ENCODE measurements at places on chromosomes 5 and 9.

DNA sequence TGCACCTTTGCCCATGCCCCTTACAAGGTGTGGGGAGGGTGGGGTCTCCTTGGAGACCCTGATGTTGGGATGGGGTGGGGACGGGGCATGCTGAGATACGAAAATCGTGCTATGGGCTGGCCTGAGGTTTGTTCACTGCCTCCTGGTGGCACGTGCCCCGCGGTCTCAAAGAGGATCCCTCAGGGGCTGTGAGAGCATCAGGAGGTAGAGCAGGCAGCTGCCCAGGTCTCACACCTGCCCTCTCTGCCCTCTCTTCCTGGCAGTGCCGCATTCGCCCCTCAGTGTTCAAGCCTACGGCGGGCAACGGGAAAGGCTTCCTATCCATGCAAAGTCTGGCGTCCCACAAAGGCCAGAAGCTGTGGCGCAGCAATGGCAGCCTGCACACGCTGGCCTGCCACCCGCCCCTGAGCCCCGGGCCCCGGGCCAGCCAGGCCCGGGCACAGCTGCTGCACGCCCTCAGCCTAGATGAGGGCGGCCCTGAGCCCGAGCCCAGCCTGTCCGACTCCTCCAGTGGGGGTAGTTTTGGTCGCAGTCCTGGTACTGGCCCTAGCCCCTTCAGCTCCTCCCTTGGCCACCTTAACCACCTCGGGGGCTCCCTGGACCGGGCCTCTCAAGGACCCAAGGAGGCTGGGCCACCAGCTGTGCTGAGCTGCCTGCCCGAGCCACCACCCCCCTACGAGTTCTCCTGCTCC lies 6.7 kb downstream of the N4BP3 start:
- DNase-seq = no peak

DNA sequence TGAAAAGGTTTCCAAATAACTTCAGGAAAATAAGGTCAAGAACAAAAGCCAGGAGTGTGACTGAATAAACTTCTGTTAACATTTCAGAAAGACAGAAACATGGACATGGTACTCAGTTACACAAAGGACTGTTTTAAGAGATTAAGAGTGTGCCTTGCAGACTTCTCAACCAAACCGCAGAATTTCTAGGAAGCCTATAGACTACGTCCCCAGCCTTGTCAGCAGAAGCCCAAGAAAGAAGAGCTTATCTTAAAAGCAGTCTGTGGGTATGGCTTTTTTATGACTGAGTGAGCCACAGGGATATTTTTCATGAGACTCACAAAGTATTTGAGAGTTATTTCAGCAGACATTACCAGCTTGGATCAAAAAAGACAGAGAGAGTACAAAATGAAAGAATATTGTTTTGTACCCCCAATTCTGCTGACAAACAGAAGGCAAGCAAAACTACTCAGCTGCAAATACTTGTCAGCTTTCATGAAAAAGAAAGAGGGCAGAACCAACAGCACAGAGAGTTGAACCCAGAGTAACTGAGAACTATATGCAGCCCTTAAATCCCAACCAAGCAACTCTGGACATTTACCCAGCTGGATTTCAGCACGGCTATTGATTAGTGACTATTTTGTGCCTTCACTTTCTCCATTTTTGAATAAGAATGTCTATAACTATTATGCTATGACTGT lies 711.0 kb upstream of the CTNND2 start:
- no peak for DNase-seq

GRCh38 chr5:88745093-88745696 lies 137.8 kb downstream of the MEF2C start:
- no peak for DNase-seq

DNA sequence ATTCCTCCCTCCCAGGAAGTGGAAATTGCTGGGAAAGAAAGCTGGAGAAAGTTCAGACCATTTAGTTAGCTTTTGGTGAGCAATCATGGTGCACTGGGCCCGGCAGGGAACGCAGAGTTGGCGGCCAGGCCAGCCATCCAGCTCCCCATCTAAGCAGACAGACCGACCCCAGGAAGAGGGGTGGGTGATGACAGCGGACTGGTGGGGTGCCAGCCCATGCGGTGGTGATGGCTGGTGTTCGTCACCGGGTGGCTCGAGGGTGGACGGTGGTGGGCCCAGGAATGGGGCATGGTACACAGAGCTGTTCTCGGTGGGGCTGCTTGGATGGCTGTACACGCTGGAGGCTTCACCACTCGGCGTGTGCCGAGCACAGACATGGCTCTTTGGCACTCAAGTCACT lies 85.6 kb upstream of the ARAP3 start:
- no peak for DNase-seq

- DNase-seq = no peak
Measured at GRCh38 chr5:122972877-122973276, 63.6 kb downstream of the PPIC start.

- no peak for DNase-seq
Measured at GRCh38 chr5:96807075-96807654, 580 bp downstream of the ERAP1 start.

DNA sequence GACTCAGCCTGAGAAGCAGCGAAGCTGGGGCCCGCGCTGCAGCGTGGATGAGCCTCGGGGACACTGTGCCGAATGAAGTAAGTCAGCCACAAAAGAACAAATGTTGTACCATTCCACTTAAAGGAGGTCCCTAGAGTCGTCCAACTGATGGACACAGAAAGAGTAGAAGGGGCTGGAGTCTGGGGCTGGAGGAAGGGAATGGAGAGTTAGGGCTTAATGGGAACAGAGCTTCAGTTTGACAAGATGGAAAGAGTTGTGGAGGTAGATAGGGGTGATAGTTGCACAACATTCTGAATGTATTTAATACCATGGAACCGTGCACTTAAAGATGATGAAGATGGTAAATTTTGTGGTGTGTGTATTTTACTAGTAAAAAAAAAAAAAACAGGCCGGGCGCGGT lies 119.9 kb downstream of the EHMT1 start:
- DNase-seq = no peak

DNA sequence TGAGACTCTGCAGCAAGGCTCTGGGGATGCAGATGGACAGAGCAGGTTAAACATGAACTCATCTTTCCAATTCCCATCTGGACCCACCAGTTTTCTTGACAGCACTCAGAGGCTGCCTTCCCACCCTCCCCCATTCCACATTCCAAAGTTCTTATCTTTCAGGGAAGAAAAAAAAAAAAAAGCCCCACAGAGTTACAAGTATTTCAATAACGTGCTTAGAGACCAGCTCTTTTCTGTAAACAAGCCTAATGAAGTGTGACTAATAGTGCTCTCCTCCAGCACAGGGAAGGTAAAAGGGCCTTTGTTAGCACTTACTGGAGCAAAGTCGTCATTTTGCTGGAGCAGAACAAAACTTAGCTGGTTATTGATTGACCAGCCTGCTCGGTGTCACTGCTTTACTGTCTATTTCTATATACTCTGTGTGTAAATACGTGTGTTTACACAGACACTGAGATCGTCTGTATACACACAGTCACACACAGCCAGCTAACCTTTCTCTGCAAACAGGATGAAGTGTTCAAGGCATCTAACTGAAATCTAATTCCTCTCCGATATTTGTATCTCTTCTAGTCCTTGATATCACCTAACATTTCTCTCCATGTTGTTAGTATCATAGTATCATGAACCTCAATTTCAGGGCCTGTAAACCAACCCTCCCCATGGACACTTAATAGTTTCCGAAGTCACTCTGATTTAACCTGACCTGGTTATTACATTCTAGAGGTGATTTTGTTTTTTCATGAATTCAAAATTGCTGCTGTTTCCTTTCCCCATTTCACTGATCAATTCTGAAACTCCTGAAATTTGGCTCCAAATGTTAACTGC lies 84.9 kb downstream of the ZNF608 start:
- no peak for DNase-seq

GRCh38 chr5:432928-433791 lies 9.8 kb upstream of the EXOC3 start:
- DNase-seq = peak; percentile 12

DNA sequence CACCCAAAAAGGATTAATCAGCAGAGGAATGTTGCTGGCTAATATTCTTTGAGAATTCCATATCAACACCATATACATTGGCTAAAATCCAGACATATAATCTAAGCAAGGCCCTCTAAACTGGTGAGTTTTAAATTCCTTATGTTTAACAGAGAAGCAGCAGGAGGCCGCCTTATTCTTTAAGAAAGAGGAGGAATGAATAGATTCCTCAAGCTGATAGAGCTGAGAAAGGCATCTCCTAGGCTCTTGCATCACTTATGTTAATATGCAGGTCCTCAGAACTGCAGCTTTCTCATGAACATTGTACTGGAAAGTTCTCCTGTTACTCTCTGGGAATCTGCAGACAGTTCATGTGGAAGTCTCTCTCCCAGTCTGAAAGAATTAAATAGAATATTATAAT lies 20.1 kb upstream of the SMARCA2 start:
- DNase-seq = no peak

GRCh38 chr5:113249206-113249605 lies 185.6 kb downstream of the TSSK1B start:
- DNase-seq = no peak

DNA sequence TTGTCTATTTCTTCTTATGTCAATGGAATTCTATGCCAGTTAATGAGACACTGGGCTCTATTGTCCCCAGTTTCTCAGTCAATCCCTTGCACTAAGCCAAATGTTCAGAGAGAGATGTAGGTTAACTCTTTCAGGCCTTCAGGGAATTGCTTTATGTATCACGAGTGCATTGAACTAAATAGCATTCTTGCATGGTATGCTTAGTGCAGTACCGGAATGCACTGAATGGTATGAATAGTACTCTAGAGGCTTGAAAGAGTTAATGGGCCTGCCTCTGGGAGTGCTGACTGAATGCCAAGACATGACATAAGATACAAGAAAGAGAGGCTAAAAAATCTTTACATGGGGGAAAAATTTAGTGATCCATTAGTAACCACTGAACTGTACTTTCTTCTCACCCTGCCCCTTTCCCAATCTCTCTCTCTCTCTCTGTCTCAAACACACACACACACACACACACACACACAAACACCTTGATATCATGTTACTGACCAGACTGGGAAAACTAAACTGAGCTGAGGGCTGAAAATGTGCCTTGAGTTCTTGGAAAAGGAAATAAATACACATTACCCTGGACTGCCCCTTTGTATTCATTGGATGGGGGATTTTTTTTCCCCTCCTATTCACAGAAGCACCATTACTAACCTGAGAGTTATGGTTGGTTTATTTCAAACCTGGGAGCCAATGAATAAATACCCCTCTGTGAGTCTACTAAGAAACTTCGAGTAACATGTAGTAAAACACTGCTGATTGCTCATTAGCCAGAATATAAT lies 35.4 kb upstream of the TMC1 start:
- no peak for DNase-seq

DNA sequence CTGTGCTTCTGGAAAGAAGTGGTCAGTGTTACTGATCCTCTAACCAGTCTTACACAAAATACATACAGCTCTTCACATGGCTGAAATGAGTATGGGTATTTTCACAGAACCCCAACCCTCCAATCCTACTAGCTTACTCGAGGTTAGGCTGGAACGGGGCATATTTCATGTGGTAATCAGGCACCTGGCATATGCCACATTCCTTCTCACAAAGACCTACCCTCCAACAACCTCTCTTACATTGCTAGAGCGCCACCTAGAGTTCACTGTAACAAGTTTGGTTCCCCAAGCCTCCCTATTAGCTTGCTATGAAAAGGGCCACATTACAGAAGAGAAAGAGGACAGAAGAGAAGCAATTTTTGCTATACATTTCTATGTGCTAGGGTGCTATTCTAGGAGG lies 597.3 kb downstream of the PRELID2 start:
- DNase-seq = no peak

DNA sequence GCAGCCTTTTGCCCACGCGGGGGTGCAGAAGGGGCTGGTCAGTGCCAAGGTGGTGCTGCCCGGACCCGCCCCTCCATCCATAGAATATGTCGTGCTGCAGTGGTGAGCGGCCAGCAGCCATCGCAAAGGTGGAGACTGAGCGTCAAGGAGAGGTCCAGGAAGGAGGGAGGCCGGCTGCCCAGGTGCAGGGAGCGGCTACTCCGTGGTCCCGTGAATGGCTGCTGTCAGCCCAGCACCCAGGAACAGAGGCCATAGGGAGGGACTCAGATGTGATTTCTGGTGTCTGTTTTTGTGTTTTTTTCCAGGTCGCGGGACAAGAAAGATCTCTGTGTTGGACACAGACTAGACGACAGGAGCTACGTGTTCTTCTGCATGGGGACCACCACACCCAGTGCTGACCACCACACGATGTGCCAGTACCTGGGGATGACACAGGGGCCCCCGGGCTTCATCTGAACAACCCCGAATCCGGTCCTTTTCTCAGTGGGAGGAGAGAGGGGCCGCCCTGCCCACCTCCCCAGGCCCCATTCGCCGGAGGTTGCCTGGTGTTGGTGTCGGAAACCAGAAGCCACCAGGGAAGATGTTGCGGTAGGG lies 29.0 kb downstream of the PAEP start:
- DNase-seq = no peak

- no peak for DNase-seq
Measured at GRCh38 chr5:142122121-142122520, 13.5 kb downstream of the NDFIP1 start.

DNA sequence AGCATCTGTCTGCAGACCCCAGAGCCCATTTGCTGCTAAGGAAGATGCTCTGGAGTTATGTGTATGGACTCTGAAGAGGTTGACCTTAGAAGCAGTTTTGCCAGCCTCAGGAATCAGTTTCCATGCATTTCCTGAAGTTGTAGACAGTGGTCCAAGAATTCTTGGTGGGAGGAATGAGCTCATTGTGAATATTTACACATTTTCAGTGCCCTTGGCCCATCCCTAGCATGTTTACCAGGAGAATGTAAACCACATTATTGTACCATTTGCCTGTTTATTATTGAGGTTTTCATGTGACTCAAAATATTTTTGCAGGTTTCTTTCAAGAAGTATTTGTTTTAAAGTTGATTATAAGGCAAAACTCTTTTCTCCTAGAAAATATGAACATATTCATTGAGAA lies 93.8 kb downstream of the NXNL2 start:
- no peak for DNase-seq

DNA sequence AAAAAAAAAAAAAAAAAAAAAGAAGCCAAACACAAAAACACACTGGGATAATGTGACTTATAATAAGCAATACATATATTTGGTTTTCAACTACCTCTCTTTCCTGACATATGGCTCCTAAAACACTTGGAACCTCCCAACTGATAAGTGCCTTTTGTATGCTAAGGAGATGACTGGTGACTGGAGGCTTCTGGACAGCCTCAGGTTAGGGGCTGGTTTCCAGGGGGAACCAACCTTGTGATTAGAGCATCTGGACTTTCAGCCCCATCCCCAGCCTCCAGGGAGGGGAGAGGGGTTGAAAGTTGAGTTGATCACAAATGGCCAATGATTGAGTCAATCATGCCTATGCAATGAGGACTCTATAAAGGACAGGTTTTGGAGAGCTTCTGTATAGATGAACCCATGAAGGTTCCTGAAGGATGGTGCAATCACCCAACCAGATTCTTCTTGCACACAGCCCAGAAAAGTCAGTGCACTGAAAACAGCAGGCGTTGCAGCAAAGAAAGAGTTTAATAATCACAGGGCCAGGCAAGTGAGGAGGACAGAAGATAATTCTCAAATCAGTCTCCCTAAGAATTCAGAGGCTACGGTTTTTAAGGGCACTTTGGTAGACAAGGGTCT lies 276.7 kb downstream of the AUH start:
- no peak for DNase-seq

GRCh38 chr5:157362012-157362411 lies 96.1 kb downstream of the CYFIP2 start:
- DNase-seq = no peak
